Stimulated activated CD4-positive, alpha-beta T cell treated with anti-CD3 and anti-CD28 coated beads, TNF-alpha, amount 100 ng/mL, for 48 hours (primary cell): ENCODE measurements at places on chromosomes 5 and 9.

- DNase-seq = no peak
Measured at GRCh38 chr5:125550274-125550673, 803.8 kb upstream of the ZNF608 start.

DNA sequence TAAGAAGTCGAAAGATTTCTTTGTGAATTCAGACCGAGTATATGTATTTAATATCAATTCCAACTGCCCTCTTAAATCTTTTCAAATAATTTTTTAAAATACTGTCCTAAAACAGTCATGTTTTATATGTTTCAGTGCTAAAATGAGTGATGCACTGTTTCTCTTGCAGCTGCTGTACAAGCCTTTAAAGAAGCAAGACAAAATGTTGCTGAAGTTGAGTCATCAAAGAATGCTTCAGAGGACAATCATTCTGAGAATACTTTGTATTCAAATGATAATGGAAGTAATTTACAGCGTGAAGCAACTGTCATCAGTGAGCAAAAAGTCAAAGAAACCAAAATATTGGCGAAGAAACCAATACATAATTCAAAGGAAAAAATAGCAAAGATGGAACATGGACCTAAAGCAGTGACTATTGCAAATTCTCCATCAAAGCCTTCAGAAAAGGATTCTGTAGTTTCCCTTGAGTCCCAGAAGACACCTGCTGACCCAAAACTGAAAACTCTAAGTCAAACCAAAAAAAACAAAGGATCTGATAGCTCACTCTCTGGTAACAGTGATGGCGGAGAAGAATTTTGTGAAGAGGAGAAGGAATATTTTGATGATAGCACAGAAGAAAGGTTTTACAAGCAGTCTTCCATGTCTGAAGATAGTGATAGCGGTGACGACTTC is 58.0 kb downstream of the LOX start:
- no peak for DNase-seq

- DNase-seq = no peak
Measured at GRCh38 chr5:93572101-93572607, 8.9 kb downstream of the NR2F1-AS1 start.

- no peak for DNase-seq
Measured at GRCh38 chr9:127170652-127171051, 48.2 kb upstream of the ANGPTL2 start.

GRCh38 chr9:77648234-77649108 is at the start of gene GNA14:
Gene GNA14, minus strand, starts transcription at chr9:77648322. Its CDS starts 529 bp downstream, at chr9:77647793.
- no peak for DNase-seq

DNA sequence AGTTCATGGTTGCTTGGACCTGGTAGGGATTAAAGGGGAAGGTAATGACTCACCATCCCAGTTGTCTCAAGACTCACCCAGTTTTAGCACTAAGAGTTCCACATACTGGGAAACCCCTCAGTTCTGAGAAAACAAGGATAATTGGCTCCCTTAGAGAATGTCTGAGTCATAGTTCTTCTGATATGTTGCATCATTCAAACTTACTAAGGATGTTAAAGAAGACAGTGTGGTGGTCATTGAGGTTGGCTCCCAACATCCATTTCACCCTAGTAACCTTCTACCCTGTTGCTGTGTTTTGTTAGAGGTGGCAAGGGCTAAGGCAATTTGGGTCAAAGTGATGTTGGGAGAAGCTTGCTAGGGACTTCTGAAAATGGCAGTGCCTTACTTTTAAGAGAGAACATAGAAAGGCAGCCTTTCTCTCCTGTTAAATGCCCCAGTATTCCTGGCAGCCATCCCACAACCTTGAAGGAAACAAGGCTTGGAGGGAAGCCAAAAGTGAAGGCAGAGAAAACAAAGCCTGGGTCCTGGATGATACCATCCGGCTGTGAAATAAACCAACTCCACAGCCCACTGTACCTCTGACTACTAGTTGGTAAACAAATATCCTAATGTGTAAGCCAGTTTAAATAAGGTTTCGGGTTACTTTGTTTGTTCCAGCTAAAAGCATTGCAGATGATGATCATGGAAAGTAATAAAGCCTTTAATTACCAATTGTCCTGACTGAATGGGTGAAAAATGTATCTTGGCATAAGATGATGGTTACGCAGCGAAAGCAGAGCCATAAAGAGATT is 80.4 kb upstream of the ADAMTSL1 start:
- DNase-seq = no peak

GRCh38 chr5:41842777-41843176 is 27.4 kb downstream of the OXCT1 start:
- no peak for DNase-seq

DNA sequence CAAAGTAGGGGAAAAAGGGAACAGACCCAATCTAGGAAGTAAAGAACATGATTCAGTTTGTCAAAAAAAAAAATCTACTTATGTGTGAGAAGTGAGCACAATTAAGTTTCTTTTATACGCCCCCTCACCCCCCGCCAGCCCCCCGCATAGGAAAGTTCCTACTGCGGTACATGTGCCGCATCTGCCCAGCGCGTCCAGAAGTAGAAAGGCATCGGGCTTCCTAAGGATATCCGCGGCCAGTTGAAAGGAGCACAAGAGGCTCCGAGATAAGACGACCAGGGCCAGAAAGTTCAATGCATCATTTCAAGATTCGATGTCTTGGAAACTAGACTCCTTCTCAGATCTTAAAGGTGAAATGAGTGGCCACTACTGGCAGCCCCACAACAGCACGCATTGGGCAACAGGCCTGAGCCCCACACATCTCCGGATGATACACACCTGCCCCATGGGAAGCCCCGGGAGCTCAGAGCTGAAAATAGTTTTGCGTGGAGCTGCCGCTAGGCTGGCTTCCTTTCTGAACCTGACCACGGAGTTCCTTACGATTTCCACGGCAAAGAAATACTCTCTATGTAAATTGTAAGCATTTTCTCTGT is 203.9 kb downstream of the RAB3C start:
- no peak for DNase-seq

- DNase-seq = no peak
Measured at GRCh38 chr5:95087816-95088317, 197.0 kb downstream of the MCTP1 start.

- no peak for DNase-seq
Measured at GRCh38 chr5:173397516-173397915, 69.3 kb upstream of the STC2 start.
